ENCODE measurements at places on chromosomes 6 and 20.

DNA sequence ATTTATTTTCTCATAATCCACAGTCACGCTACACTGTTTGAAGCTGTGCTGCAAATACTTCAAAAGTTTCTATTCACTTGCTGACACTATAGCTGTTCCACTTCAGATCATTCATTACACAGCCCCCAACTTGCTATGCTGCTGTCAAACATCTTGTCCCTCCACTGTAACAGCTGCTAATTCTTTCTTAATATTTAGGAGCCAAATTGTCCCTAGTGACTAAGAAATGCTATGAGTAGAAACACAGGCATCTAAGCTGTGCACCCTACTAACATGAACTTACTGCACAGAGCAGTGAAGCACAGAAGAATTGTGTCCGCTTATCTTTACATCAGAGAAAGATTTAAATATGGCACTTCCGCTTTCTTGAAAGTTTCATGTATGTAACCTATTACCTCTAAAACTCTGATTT, 91.3 kb downstream of the PDE10A start:
- DNase-seq = no peak

GRCh38 chr6:9178071-9178470, 742.7 kb upstream of the SLC35B3 start:
- DNase-seq = no peak

DNA sequence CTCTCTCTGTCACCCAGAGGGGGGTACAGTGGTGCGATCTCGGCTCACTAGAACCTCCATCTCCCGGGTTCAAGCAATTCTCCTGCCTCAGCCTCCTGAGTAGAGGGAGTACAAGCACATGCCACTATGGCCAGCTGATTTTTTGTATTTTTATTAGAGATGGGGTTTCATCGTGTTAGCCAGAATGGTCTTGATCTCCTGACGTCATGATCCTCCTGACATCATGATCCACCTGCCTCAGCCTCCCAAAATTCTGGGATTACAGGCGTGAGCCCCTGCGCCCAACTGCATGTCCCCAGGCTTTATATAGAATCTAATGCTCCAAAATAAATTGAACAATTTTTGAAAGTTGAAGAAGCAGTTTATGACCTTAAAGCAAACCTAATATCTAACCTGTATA, 7.0 kb upstream of the CRISP2 start:
- no peak for DNase-seq

GRCh38 chr20:40472905-40473304, 216.1 kb downstream of the MAFB start:
- DNase-seq = no peak

Data from activated CD8-positive, alpha-beta memory T cell treated with anti-CD3 and anti-CD28 coated beads for 1 hour (primary cell).